ENCODE measurements at places on chromosomes 6 and 20.

- no peak for DNase-seq
These were observed 128.9 kb upstream of the SHLD1 start for GRCh38 chr20:5621305-5621704.

- DNase-seq: no peak
These were observed 95.4 kb downstream of the MAP3K5 start for GRCh38 chr6:136696783-136697364.

DNA sequence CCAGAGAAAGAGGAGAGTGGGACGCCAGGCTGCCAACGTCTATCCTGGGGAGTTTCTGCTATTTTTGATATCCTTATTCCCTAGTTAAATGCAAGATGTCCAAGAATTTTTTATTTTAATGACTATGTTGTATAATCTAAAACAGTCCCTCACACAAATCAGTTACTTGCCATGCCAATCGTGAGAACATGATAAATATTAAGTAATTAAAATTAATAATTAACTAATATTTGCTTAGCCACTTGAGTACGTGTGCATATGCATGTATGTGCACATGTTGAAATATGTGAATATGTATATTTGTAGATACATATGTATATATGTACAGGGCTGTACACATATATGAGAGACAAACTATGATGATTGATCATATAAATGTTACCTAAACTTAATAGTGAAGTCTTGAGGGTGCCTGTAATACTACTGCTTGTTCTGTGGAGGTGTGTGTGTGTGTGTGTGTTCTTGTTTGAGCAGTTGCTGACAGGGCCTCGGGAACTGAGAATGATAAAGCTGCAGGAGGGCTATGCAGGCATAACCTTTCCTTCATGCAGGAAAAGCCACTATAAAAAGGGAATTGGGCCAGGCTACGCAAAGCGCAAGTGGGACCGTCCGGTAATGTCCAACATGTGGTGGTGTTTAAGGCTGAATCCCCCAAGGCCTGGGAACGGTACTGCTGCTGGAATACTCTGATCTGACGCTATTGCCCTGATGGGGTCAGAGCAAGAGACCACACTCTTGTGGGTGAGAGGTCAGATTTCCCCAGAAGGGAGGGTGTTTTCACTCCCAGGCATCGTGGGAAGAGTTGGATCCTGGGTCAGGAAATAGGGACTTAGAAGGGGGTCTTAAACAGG is 148.3 kb upstream of the TBX18 start:
- no peak for DNase-seq

DNA sequence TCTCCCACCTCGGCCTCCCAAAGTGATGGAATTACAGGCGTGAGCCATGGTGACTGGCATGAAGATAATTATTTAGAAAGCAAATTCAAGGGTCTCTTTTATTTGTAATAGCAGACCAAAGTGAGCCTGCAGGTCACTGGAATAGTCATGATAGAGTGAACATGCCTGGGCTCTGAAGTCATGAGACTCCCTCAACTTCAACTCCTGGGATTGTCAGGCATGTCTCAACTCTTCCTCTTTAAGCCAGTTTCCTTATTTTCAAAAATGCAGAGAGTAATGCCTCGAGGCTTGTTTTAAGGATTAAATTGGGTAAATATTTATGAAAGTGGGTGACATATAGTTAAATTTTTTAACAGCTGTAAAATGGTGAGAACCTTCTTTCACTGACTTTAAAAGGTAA is 22.7 kb upstream of the HECA start:
- no peak for DNase-seq

All from kidney epithelial cell (primary cell).